ENCODE measurements at places on chromosomes 16 and 17.

- DNase-seq, result no peak
Observed at GRCh38 chr17:46039592-46040186, 40.6 kb downstream of the STH start.

- DNase-seq, result no peak
Observed at GRCh38 chr16:48022496-48022895, 133.3 kb downstream of the ABCC12 start.

DNA sequence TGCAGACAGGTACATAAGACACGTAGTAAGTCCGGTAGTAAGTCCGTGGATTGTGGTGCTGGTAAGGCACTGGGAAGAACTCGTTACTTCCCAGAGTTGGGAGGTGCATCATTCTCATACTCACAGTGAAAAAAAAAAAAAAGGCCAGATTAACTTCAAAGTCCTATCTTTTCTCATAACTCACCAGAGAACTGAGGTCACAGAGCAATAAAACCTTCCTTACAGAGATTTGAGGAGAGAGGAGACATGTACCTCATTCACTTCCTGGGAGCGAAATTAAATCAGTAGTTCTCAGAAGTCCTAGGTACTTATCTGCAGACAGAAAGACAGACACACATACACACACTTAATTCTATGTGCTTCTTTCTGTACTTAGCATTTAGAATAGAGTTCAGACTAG, 22.5 kb downstream of the MPHOSPH6 start:
- DNase-seq, result no peak

DNA sequence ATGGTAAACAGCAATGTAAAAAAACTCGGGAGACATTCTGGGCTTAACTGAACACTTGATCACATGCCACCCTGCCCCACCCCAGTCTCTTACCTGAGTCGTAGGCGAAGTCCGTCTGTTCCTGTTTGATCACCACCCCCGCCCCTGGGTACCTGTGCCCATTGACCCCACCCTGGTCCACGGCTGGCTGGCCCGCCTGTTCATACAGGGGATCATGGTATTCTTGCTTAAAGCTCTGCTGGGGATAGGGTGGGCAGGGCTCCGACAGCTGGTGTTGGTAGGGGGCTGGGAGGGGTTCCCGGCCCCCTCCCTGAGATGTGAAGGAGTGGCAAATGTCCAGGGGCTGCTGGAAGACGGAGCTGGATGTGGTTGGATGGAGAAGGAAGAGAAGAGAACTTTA, 13.6 kb downstream of the ETV4 start:
- DNase-seq, result no peak

DNA sequence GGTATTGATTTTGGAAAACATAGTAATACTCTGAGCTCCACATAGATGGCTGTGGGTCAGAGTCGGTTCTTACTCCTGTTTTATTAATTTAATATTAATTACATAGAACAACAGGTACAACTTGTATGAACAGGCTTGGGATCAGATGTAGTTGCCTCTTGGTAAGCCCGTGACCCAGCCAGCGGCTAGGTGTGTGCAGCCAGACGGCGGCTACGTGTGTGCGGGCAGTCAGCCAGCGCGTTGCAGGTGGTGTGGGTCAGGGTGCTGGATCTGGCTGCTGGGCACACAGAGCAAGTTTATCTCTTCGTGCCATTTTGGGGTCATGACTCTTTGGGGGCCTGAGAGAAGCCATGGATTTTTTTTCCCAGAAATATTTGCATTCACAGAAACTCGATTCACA, 30.3 kb downstream of the DBNDD1 start:
- DNase-seq, result no peak

Data from activated CD4-positive, alpha-beta T cell treated with anti-CD3 and anti-CD28 coated beads, Interleukin-2, amount 50 U/mL, for 24 hours (primary cell).